Stimulated activated CD4-positive, alpha-beta T cell treated with anti-CD3 and anti-CD28 coated beads, Interleukin-2, amount 100 ng/mL, for 4 hours (primary cell): ENCODE measurements at places on chromosomes 13 and 19.

DNA sequence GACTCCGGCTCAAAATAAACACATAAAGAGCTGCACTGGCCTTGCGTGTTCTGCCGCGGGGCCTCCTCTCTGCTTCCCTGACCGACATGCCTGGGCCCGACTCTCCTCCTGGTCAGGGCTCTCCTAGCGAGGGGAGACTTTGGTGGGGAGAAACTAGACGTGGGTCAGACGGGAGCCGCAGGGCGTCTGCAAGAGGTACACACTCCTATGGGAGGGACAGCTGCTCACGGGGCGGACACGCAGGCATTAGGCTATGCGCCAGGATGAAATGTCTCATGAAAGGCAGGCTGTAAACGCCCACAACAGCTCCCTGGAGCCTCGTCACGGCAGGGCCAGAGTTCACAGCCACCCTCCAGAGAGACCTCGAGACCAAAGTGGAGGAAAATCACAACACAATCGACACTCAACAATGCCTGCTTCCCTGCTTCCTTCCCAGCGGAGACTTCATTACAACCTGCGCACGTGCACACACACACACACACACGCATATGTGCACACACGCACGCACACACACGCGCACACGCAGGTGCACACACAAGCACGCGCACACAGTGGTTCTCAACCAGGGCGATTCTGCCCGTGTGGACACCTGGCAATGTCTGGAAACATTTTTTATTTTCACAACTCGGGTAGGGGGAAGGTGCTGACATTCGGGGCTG is 5.8 kb downstream of the SLC39A3 start:
- no peak for DNase-seq

- no peak for DNase-seq
Measured at GRCh38 chr19:41711376-41712261, 3.2 kb downstream of the CEACAM5 start.

- no peak for DNase-seq
Measured at GRCh38 chr13:53004573-53004972, 24.0 kb upstream of the OLFM4 start.

DNA sequence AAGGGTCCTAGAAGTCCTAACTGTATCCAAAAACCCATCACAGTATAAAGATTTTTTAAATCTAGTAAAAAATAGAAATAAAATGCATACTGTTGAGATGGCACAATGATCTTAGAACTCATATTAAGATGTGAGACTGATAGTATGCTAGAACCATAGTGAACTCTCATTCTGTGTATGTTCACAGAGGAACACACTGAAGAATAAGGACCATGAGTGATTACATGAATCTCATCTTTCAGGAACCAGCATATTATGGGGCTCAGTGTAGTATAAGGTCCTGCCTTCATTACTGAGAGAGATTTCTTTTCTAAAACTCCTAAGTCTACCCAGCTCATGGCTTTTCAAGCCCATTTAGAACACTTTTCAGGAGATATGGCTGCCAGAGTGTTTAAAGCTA is 59.8 kb upstream of the RFC3 start:
- DNase-seq, result no peak

DNA sequence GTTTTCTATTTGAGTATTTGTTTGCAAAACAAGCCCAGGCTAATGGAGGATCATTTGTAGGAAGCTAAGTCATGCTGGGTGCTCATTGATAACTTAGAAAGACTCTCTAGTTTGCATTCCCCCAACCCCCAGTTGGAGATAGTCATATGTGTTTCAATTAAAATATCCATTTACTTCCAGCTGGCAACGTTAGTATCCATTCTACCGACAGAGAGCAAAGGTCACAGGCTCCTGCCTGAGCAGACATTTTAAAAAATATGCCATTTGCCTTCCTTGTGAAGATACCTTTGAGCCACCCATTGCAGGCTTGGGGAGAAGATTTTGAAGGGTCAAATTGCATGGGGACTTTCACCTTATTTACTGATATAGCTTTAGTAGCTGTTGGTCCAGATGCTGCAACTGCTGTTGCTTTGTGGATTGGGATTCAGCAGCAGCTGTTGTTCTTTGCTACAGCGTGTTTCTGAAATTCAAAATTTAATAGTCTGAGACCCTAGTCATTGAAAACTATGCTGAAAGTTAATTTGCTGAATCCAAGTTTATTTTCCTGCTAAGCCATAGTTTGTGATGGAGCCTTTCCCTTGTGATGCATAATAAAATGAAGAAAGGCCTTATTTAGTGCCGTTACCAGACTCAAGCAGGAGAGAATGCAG is 335.1 kb downstream of the GPC6 start:
- DNase-seq, result no peak

- no peak for DNase-seq
Measured at GRCh38 chr19:12833738-12834565, 427 bp downstream of the RTBDN start.

- peak; percentile 70 for DNase-seq
Measured at GRCh38 chr19:44800461-44800860, 8.4 kb upstream of the BCAM start.

DNA sequence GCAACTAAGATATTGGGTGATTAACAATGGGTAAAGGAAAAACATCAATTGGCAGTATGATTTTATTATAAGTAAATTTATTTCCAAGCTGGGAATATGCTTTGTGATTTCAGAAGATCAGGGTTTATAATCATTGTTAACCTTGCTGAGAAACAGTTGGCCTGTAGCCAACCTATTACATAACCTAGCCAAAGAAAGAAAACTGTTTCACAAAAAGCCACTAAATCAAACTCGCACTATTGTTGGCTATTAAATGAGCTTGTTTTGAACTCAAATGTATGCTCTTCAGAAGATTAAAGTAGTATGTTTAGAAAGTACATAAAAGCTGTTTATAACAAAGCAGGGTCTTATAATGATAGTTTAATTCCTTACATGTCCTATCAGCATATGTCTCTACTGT is 151.7 kb downstream of the LHFPL6 start:
- no peak for DNase-seq

DNA sequence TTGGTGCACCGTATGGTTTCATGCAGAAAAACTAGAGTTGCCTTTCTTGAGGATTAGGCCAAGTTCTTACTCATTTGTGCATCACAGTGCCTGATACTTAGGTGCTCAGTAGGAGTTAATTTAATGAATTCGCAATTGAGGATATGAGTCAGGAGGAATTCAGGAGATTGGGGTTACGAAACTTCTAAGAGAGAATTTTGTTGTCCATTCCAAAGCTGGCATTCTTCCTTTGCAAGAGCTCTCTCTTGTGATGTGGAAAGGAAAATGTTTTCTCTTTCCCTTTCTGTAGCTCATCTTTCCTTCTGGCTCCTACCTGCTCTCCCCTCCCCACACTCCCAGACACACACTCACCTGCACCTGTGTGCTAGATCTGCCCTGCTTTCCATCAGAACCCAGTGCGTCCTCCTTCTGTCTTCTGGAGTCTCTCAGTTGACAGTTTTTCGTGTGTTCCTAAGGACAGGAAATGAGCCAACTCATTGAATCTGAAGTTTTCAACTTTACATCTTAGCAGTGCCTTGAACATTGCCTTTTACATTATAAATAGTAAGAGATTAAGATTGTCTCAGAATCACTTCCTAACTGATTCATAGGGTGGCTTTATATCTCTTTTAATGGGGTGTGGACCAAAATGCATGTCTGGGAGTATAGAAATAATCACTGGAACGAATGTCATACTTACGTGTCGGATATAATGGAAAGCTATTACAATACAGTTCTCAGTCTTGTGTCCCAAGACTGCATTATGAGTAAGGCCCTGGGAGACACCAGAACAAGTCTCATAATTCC is 19.7 kb upstream of the ERCC5 start:
- DNase-seq, result no peak

DNA sequence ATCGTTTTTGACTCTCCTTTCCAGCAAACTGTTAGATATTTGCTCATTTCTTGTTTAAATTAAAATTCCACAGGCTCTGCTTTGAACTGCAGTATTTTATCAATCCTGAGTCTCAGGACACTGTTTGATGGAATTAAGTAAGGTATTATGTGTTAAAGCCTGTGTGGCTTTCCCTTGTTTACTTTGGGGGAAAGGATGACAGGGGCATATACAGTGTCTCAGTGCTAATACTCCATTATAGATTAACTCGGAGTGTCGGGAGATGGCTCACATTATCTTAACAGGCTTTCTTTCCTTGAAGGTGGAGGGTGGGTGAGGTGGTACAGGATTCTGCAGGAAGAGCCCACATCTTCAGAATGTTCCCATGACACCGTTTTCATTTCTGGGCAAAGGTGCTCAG is 84.7 kb downstream of the SHISA2 start:
- no peak for DNase-seq

DNA sequence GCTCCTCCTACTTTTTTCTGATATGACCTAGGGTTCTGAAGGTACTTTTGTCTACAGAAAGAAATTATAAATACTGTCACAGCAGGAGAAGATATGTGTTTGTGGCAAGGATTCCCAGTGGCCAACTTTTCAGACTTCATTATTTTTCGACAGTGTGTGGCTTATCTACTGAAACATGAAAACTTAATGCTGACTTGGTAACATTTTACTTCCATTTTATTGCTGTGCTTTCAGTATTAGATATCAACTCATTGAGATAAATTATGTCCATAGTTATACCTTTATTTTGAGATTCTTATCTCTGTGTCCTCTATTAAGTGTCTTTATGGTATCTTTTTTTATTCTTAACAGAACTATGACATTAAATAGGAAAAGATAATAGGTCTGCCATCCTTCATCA is 700.0 kb downstream of the PCDH9 start:
- DNase-seq, result no peak

DNA sequence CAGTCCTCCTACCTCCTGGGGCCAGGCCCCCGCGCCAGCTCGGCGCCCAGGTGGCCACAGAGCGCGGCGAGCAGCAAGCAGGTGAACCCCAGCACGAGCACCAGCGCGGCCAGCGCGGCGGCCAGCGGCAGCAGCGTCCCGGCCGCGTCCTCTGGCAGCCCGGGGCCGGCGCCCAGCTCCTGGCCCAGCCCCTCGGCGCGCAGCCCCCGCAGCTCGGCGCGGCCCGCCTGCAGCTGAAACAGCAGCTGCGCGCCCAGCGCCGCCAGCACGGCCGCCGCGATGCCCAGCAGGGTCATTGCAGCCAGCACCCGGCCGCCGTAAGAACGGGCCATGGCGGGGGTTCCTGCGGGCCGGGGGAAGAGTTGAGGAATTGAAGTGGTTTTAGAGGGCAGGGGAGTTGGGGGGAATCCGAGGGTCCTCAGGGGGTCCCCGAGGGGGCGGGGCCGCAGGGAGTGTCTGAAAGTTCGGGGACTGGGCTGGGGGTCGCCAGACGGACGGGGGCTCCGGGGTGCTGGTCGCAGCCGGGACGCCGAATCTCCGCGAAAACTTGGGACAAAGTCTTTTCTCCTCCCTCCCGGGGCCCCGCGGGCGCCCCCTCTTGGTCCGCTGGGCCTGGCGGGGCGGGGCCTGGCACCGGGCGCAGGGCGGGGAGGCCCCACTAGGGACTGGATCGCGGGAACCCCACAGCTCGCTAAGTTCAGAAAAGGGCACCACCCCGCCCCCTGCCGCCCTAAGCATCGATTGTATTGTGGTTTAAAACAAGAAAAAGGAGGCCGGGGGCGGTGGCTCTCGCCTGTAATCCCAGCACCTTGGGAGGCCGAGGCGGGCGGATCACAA is at the start of gene TMEM221:
TSS of gene TMEM221 (minus strand) at position 538 of the 837 bp plus-strand sequence. CDS start at position 332, 206 bp downstream.
- DNase-seq, result peak; percentile 46

DNA sequence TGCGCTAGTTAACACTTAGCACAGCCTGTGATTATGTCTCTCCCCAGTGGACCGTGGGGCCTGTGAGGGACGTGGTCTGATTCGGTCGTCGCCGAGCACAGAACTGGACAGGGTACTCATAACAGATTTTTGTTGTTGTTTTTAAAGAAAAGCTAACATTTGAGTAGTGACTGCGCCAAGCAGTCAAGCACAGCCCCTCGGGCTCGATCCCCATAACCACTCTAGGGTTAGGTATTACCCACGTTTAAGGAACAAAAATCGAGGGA is 805 bp upstream of the PTOV1 start:
- no peak for DNase-seq

DNA sequence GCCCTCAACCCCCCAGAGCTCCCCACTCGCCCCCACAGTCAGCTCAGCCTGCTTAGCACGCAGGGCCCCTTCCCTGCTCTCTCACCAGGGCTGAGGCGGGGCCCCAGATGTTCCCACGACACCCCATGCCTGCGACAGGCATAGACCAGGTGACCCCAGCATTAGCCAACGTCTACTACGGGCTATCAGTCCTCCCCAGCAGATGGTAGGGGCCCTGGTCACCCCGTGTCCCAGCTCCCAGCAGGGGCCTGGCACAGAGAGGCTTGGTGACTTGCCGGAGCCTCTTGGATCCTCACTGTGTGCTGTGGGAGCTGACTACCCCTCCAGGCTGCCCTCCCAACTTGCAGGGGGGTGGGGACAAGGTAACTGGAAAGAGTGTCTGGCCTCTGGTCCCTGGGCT is 80.6 kb downstream of the KDM4B start:
- DNase-seq, result no peak

DNA sequence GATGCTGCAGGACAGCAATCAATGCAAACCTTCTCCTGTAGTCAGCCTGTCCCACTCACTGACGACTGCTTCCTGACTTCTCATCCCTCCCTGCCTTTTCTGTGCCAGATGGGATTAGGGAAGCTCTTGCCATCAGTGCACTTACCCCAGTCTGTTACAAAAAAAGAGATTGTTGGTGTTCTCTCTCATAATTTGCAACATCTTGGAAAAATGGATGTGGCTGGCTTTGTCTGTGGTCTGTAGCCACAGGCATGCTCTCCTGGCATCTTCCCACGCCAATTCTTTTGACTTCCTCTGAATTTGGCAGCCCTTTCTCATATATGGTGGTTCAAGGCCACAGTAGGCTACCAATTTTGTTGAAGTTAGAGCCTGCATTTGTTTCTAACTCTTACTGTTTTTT is 11.6 kb upstream of the HTR2A start:
- DNase-seq, result no peak

DNA sequence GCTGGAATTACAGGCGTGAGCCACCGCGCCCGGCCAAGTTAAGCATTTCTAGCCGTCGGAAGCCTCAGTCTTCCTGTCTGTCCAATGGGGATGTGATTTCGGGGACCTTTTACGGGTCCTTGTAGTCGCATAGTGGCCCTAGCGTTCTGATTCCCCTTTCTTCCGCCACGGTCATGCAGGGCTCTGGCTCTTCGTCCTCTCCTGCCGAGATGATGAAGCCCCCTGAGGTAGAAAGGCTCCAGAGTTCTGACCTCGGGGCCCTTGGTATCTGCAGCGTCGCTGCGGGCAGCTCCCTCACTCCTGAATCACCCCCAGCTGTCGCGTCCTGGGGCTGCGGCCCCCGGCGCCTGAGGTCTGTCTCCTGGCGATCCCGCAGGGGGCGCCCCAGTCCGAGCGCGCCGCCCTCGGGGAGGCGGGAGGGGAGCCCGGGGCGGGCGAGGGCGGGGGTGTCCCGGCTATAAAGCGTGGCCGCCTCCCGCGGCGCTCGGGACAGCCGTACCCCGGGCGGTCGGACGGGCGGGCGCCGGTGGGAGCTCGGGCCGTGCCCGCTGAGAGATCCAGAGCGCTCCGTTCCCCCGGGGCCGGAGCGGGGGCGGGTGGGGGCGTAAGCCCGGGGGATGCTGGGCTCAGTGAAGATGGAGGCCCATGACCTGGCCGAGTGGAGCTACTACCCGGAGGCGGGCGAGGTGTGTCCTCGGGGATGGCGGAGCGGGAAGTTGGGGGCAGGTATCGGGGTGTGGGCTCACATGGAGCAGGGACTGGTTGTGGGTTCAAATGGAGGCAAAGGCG is at the start of gene FOXA3:
TSS of gene FOXA3 (plus strand) at position 487 of the 789 bp plus-strand sequence. CDS start at position 618, 131 bp downstream.
- DNase-seq, result peak; percentile 28

- DNase-seq, result no peak
Measured at GRCh38 chr19:17512574-17512939, 1.1 kb downstream of the PGLS start.
